ENCODE measurements at places on chromosomes 3 and 15.

GRCh38 chr3:108215871-108216270 is 6.4 kb downstream of the IFT57 start:
- DNase-seq: no peak

DNA sequence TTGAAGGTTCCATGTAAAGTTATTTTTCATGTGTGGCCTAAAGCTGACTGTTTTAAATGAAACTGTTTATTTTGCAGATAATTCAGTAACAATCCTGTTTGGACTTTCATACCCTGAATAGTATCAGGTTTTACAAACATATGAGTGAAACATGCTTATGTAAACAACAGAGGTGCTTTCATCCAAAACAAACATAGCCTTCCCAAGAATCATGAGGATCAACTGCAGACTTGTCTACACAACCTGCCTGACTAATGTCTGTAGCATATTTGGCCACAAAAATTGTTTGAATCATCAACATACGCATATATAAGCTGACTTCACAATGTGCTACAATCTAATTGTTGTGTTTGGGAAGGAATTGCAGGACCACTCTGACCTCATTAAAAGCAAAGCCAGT is 190.4 kb downstream of the DIPK2A start:
- DNase-seq: peak; percentile 31

DNA sequence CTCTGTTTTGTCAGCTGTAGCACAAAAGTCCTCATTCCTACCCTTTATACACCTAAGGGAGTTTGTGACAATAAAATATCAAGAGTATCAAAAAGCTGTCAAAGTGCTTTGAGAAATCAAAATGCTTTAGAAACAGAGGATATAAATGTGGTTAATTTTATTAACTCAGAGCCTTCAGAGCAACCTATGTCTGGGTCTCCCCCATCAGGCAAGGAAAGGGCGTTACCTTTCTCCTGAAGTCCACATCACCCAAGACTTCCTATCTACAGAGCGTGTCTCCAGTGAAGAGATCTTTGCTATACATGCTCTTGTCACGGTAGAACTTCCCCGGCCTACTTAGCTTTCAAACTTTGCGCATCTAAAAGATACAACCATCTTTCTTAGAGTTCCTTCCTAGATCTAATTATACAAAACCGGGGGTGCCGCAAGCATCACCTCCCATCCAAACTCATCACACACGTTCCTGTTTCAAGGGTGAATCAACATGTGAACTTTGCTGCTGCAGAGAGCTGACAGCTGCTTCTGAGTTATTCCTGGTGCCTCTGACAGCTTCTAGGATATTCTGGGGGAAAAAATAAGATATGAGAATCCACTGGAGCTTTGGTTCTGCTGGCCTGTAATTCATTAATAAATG is 93.0 kb downstream of the RARB start:
- DNase-seq: no peak

GRCh38 chr3:139477710-139478640 is 1.7 kb upstream of the RBP2 start:
- no peak for DNase-seq

DNA sequence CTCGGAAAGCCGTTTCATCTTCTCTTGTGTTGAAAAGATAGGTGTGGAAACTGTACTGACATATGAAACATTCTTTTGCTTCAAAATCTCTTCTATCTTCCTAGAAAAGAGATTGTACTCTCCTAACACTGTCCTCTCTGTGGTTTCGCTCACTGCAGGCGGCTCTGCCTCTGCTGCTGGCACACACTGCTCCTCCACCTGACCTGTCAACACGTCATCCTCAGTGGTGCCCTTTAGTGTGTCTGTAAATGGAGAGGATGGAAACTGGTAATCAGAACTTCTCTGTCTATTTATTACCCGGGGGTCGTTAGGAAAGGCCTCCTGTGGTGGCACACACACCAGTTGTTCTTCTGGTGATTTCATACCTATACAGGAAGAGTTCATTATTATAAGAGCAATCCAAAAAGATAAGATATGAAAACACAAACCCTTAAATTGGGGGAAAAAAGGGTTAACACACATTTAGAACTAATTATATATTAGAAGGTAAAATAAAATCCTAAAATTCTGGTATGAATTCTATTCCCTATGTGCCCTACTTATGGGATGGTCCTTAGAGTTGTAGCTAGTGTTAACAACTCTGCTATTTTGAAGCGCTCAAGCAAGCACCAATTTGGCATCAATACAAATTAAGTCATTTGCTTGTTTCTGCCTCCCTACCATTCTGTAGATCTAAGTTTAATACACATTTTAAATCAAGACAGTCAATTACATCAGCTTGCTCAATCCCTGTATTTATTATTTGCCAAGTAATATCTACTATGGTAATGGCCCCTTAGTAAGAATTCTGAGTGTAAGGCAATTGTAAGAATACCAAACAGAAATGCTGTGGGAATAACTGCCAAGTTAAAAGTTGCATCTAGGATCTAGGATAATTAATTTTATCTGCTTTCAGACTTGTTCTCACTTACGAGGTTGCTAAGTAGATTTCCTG is 49.2 kb downstream of the TASOR start:
- DNase-seq: no peak

GRCh38 chr3:46615050-46615775 is 2.9 kb downstream of the FAM240A start:
- DNase-seq: no peak

DNA sequence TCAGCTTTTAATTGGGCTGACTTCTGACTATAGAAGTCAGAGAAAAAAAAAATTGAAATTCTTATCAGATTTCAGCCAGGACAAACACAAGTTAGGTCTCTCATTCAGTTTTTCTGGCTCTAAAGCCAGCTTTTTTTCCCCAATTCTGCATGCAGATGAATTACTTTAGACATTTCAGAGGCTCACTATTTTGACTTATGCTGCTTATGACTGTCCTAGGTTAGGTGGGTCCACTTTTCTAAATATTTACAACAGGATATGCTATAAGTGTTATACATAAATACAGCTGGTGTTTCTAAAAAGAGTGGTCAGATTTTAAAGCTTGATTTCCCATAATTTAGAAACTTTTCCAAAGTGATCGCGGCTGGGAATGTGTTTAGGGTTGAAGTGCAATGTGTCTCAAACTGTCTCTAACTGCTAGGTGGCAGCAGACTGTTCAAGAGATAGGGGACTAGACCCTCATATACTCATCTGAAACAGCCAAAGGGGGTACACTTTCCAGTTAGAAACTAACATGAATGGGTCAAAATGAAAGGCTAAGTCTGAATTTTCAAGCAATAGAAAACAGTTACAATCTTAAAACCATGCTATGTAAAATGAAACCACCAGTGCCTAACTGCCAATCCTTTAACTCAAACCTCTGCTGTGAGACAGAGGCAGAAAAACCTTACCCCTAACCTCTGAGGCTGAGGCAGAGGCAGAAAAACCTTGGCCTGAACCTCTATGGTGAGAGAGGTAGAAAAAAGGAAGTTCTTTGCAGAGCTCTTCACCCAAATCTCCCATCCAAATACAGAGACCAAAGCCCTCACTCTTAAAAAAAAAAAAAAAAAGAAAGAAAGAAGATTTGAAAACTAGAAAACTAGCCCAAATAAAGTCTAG is 596.0 kb downstream of the NTRK3 start:
- DNase-seq: no peak

DNA sequence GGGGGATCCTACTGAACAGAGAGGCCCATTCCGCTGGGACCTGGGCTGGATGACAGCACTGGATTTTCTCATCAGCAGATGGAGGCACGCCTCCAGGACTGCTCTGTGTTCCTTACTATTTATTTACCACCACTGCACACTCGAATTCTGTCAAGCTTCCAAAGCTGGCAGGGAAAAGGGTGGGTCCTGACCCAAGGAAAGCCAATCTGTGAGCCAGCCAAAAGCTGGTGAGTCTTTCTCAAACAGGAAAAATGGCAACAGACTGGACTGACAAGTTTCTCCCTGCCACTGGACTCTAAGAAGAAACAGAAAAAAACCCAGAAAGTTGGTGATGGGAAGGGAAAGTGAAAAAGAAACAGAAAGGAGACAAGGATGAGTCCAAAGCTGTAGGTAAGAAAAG is 37.8 kb downstream of the CD47 start:
- no peak for DNase-seq

DNA sequence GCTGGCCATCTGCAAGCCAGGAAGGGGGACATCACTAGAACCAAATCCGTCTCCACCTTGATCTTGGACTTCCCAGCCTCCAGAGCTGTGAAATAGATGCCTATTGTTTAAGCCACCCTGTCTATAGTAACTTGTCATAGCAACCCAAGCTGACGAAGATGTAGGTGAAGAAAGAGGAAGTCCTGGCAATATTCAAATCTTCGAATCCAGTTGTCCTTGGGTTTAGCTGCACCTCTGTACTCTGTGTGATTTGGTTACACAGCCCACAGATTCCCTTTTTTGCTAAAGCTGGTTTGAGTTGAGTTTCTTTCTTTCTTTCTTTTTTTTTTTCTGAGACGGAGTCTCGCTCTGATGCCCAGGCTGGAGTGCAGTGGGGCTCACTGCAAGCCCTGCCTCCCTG is 68.0 kb upstream of the XCR1 start:
- DNase-seq: no peak

- no peak for DNase-seq
These were observed 78.4 kb downstream of the CHSY1 start for GRCh38 chr15:101173233-101174119.

DNA sequence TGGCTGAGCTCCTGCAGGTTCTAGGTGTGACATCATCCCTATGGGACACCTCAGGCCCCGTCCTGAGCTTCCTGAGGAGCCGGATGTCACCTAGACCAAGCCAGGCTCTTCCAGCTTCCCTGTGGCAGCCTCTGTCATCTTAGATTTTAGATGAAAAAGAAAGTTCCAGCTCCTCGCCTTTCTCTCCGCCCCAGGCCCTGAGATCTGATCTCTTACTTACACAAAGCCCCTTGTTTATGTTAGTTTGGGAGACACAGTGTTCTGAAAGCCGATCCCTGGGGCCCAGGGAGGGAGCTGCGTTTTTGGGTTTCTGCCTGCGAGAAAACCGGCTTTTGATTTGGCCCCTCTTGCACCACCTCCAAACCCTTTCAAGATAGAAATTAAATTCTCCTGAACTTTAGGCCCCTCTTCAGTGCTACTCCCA is 40.2 kb upstream of the FAM107A start:
- DNase-seq: no peak

DNA sequence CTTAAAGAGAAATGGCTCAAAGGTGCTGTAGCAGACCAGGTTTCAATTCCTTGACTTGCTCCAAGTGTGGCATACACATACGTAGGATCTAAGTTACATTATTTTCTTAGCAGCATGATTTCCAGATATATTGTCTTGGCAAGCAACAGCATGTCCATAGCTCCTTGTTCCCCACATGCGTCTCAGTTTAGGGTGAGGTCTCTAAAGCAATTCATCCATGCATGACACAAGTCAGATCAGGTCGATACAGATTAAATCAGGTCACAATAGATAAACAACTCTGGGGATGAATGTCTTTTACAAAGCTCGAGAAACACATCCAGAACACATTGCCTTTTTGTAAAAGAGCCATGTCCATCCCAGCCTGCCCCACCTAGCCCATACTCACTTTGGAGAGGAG is 108.9 kb upstream of the ABHD17C start:
- DNase-seq: no peak

- no peak for DNase-seq
These were observed at the start of gene MEGF11 for GRCh38 chr15:66253418-66254088. Gene MEGF11 (minus strand): TSS chr15:66253750. CDS start chr15:66128403, 125,347 bp downstream.

DNA sequence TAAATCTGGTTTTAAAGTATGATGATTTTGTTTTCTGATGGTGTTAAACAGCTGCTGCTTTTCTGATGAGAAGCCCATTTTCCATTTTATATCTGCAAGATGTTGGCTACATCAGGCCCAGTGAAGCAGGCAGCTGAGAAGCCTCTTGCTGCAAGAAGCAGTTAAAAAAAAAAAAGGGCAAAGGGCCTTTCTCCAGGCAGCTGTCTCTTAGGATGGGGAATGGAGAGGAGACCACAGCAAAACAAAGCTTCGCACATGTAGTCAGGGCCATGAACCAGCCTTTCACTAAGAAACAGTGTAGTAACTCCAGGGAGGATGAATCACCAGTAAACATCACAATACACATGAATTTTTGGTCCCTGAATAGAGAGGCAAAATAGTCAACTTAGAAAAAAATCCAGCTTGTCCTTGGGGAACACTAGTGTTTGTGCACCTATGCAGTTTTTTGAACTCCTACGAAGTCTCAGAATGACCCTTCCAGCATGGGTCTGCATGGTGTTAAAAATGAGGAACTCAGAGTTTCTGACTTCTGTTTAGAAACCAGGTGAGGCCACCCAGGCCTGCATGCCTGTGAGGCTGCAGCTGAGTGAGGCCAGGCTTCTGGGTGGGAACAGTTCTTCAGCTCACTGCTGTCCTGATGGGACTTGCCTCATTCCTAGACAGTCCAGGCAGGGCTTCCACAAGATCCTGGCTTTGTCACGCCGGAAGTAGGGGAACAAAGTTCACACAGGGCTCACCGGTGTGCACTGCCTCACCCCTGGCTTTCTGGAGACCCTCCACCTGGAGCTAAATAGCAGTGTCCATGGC is 518.7 kb downstream of the MCTP2 start:
- no peak for DNase-seq

GRCh38 chr15:53360881-53361280 is 398.6 kb downstream of the WDR72 start:
- DNase-seq: no peak

- no peak for DNase-seq
These were observed 81.0 kb downstream of the CLDN11 start for GRCh38 chr3:170499562-170500156.

GRCh38 chr3:125137358-125138033 is 75.1 kb downstream of the SLC12A8 start:
- no peak for DNase-seq

DNA sequence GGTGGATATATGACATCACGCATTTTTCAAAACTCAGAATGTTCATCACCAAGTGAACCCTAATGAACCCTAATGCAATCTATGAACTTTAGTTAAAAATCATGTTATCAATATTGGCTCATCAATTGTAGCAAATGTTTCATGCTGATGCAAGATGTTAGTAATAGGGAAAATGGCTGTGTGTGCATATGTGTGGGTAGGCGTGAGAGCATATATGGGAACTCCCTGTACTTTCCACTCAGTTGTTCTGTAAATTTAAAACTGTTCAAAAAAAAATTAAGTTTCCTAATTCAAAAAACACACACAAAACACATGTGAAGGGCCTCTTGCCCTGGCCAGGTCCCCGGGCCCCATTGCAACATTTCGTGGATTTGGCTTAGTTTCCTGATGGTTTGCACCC is 89.7 kb upstream of the PROK2 start:
- DNase-seq: no peak

DNA sequence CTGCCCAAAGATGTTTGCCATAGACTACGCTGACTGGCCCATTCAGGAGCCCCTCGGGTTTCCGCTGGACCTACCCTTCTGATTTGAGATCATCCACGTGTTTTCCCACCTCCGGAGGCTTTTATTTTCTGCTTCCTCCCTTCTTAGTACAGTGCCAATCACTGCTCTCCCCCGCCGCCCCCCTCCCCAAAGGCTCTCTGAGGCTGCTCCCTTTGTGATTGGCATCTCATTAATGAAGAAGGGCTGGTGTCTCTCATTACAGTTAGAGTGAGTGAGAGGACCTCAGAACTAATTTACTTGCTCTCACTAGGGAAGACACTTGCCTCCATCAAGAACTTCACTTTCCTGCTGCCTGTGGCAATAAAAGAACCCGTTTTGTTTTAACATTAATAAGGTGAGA is 284.7 kb upstream of the ICE2 start:
- DNase-seq: no peak

GRCh38 chr3:186653080-186653707 is 12.6 kb upstream of the HRG start:
- DNase-seq: no peak

All from AG04449 (cell line).